ENCODE measurements at places on chromosomes 6 and 20.
A peak's percentile ranks its signal among the peaks of the same experiment; 100 is the strongest.

DNA sequence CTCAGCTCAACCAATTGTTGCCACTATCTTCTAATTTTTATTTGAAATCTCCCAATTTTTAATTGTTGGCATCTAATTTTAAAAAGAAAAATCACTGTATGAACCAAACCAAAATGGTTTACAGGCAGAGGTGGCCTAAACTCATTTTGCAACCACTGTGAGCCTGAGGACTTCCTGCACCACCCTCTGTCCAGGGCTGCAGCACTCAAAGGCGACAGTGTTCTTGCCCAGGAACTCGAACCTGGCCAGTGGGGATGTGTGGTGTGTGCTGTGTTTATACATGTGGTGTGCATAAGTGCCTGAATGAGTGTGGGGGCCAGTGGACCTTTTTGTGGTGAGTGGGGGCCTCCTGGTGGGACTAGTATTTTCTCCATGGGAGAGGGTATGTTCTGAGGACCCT lies 24.4 kb upstream of the SLC22A7 start:
- DNase-seq = no peak

GRCh38 chr6:131225127-131225526 lies 89.9 kb downstream of the AKAP7 start:
- DNase-seq = no peak

DNA sequence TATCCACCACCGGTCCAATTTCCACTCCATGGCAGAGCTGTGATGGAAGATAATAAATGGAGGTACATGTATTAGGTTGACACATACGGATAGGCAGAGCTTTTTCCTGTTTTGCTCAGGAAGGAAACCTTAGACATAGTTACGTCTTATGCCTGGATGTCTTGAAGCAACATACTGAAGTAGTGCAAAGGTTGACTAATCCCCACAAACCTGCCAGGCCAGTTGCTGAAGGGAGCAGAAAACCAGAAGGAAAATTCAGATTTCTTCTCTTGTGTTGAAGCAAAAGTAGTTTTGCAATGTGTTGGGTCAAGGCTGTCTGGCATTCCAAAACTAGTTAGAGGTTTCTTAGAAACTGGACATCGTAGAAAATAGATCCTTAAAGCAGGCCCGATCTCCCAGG lies 68.7 kb downstream of the PHACTR1 start:
- no peak for DNase-seq

- no peak for DNase-seq
Observed at GRCh38 chr6:157035546-157035945, 258.4 kb downstream of the ARID1B start.

- no peak for DNase-seq
Observed at GRCh38 chr6:11415557-11415956, 122.0 kb upstream of the TMEM170B start.

GRCh38 chr20:50715694-50716093 lies 15.7 kb upstream of the PARD6B start:
- no peak for DNase-seq

DNA sequence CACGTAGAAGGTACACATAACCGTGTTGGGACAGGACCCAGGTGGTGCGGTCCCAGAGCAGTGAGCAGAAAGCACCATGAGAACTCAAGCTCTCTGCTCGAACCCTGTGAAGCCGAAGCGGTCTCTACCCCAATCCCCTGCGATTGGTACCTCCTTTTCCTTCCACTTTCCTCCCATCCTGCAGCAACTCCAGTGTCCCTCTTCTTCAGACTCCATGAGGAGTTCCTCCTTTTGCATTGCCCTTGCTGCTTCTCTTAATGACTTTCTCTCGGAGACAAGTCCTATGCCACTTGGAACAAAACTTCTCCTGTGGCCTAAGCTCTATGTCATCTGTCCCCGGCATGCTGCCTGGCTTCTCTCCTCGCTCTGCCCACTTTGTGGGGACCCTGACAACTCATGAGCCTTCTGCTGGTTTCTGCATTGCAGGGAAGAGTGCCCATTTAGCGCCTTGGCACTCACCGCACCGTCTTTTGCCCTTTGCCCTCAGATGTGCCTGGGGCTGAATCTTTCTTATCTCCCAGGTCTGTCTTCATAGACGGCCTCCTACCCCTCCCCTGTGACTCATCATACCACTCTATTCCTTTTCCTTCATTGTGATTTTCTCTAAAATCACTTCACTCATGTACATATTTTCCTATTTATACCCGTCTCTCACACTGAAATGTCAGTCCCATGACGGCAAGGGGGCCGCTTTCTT lies 9.2 kb upstream of the ZNF831 start:
- no peak for DNase-seq

- DNase-seq = no peak
Observed at GRCh38 chr6:123551939-123552707, 84.6 kb downstream of the TRDN start.

DNA sequence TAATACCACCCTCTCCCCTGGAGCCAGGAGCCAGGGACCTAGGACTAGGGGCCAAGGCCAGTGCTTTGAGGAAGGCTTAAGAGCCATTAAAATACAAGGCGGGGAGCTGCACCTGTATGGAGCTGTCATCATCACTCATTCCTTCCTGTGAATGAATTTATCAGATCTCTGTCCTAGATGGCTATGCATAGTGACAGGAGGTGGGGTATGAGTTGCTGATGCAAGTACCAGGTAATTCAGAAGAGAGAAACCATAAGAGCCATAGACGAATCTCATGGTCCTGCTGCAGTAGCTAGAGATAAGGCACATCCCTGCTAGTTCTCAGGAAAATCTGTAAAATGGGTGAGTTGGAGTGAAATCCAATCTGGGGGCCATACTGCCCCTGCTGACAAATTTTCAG lies 10.3 kb downstream of the GRM4 start:
- no peak for DNase-seq

DNA sequence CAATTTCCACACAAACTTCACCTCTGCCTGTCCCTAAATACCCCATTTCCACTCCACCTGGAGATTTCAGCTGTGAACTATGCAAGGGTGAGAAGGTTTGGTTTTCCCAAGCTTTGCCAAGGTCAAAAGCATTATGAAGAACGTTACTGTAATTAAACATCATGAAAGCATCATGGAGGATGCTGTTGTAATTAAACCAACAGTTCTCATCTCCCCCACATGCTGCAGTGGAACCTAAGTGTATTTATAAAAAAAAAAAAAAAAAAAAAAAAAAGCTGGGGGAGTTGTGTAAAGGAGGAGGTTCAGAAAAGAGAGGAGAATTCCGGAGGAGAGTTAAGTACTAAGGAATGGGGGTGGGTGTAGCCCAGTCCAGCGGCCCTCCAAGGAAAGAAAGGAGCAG lies 474.9 kb upstream of the JARID2 start:
- no peak for DNase-seq

GRCh38 chr6:74626288-74626687 lies 579.6 kb downstream of the COL12A1 start:
- DNase-seq = no peak

GRCh38 chr20:8740265-8740664 lies 328.6 kb upstream of the PLCB4 start:
- no peak for DNase-seq

- no peak for DNase-seq
Observed at GRCh38 chr20:37379967-37380828, 34.3 kb downstream of the SRC start.

DNA sequence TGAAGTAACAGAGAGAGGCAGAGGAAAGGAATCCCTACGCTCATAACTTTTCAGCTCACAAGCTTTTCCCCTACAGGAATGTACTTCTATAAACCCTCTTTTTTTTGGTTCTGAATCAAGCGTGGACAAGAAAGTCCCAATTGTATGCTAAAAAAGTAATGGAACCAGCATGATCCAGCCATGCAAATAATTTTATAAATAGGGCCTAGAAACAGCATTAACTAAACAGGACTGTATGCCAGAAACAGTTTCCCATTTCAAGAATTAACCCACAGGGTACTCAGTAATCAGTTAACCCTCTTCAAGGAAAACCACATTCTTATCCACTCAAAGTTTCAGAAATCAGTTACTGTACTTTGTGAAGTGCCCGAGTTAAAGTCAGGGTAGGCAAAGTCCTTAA lies 87.0 kb upstream of the HMGCLL1 start:
- no peak for DNase-seq

DNA sequence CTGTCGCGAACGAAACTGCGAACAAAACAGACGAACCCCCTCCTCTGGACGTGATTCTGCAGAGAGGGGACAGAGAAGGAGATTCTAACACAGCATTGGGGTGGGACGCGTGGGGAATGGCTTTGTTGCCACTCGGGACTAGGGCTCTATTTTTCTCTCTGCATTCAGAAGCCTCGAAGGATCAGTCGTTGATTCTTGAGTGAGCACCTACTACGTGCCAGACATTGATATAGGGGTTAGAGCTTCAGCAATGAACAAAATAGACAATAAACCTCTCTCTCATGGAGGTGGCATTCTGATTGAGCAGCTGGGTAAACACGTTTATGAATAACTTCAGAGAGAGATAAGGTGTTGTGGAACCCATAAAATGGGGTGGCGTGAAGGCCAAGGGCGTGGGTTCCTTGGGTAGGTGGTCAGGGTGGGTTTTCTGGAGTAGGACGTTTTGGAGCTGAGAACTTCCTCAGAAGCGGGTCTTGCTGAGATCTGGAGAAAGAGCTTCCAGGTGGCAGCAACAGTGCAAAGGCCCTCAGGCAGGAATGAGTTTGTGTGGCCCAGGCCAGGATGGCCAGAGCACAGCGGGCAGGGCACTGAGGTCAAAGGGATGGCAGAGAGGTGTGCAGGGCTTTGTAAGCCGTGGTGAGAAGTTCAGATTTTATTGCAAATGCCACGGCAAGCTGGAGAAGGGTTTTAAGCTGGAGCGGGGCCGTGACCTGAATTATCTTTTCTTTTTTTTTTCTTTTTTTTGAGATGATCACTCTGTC lies 884 bp downstream of the SLC2A10 start:
- DNase-seq = no peak

DNA sequence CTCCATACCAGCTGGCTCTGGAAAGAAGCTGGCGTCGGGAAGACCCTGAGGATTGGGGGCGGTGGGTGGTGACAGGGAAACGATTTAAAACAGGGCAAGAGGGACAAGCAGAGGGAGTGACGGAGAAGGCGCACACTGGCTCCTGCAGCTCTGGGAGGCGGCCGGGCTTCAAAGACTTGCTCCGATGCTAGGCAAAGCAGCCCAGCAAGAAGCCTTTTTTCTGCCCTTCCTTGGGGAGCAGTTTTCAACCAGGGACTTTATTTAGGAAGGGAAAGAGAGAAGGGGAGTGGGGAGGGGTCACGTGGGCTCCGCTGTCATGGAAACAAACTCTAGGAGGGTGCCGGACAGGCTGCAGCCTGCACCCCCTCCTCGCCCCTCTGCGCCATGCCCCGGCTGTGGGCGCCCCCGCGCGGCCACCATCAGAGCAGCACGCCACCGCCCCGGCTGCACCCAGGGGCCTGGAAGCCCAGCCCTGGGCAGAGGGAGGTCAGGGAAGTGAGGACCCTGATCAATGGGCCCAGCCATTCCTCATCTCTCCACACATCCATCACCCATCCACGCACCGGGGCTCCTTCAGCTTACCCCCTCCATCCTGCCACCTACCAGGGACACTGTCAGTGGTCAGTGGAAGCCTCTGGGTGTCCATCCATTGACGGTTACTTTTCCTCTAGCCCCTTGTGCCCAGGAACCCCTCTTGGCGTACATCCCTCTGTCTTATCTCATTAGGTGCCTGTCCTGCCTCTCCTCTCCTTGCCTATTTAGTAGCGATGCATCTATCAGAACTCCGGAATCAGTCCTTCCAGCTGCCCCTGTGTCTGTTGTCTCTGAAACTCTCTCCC lies 66.6 kb upstream of the CCDC167 start:
- DNase-seq = peak; percentile 60

GRCh38 chr20:18683839-18684238 lies 96.0 kb downstream of the DTD1 start:
- DNase-seq = no peak

DNA sequence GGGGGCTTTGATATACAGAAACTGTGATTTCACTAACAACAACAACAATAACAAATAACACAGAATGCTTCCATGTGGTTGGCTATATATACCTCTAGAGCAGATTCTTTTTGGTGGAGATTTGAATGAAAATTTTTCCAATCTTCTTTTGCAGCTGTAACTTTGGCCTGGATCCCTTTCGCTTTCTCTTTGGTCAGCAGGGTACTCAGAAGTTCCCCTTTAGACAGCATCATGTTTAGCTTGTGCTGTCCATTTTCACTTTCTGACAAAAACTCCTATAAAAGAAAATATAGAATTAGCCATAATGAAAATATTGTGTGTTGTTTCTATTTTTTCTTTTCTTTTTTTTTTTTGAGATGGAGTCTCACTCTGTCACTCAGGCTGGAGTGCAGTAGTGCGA lies 264.2 kb downstream of the SYNE1 start:
- DNase-seq = no peak
